MM.1S (cell line): ENCODE measurements at places on chromosomes 6 and 20.

GRCh38 chr6:112150363-112150762 is 63.0 kb downstream of the FAM229B start:
- H3K4me3 ChIP-seq = no peak overlapping the region
- no peak overlapping the region for H3K27ac ChIP-seq
- no peaks in the 10 kb centered on the region for H3K36me3 ChIP-seq
- no peaks in the 10 kb centered on the region for H3K4me1 ChIP-seq

DNA sequence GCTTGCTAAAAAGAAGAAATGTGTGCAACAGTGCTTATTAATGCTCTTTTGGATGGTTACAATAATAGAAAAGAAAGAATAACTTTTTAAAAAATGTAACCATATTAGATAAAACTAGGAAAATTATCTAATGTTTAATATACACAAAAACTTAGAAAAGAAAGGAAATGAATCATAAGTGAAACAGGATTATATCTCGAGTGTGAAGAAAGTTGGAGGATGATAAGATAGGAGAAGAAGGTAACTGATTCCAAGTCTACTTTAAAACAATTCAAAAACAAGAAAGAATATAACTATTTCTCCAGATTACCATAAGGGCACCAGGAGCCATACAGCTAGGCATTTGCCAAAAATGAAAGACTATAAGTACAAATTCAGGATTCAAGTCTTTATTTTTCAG is 73.0 kb downstream of the PHIP start:
- H3K27ac ChIP-seq = no peak overlapping the region
- H3K4me3 ChIP-seq = no peak overlapping the region
- DNase-seq = no peak
- peaks cover 4% of the 10 kb centered on the region; the same call in 1 of the 2 replicates for H3K36me3 ChIP-seq

- no peak overlapping the region for H3K27ac ChIP-seq
- H3K27me3 ChIP-seq = no peaks in the 10 kb centered on the region
- no peak for DNase-seq
- no peak overlapping the region for H3K4me3 ChIP-seq
These were observed 122.8 kb upstream of the EEF1E1 start for GRCh38 chr6:8225113-8225512.

DNA sequence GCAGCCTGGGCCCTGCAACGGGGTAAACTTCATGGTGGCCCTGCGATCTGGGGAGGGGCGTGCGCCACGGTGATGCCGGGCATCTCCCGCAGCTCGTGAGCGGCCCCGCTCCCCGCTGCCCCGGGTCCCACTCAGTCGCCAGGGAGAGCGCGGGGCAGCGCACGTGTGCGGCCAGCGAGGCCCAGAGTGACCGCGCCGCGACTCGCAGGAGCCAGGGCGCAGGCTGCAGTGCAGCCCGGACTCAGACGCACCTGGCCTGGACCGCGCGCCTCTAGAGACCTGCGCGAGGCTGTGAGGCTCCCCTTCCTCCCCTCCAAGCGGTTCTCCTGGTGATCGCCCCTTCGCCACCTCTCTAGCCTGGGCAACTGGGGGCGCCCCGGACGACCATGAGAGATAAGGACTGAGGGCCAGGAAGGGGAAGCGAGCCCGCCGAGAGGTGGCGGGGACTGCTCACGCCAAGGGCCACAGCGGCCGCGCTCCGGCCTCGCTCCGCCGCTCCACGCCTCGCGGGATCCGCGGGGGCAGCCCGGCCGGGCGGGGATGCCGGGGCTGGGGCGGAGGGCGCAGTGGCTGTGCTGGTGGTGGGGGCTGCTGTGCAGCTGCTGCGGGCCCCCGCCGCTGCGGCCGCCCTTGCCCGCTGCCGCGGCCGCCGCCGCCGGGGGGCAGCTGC is 652 bp downstream of the BMP6 start:
- peak overlapping the region; percentile 94 for H3K4me3 ChIP-seq
- H3K27ac ChIP-seq = no peak overlapping the region
- no peaks in the 10 kb centered on the region; the same call in 1 of the 2 replicates for H3K36me3 ChIP-seq
- peaks cover 25% of the 10 kb centered on the region for H3K27me3 ChIP-seq

GRCh38 chr6:156359912-156360311 is 417.3 kb upstream of the ARID1B start:
- H3K4me3 ChIP-seq = no peak overlapping the region
- DNase-seq = no peak
- no peaks in the 10 kb centered on the region for H3K27me3 ChIP-seq
- no peaks in the 10 kb centered on the region for H3K36me3 ChIP-seq
- no peaks in the 10 kb centered on the region for H3K4me1 ChIP-seq

GRCh38 chr6:1379017-1379787 is 10.2 kb upstream of the FOXF2 start:
- peaks cover 48% of the 10 kb centered on the region for H3K27me3 ChIP-seq
- H3K4me3 ChIP-seq = peak overlapping the region; percentile 45
- H3K4me1 ChIP-seq = no peaks in the 10 kb centered on the region
- no peak overlapping the region for H3K27ac ChIP-seq

DNA sequence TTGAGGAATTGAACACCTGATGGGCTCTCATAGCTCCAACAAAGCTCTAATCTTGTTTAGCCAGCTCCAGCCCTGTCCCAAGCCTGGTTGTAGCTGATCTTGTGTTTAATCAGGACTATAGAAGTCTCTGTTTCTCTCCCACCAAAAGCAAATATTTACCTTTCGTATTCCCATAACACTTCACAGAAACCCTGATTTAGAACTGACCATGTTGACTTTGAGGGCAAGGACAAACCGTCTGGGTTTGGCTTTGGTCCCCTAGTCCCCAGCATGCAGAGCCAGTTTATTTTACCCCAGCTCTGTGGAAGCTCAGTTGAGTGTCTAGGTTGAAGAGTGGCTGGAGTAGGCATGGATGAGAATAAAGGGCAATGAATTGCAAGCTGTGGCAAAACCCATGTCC is 18.0 kb upstream of the SIM1 start:
- H3K4me1 ChIP-seq = 0 out of 2 replicates have a peak, but pooled peaks cover 3% of the 10 kb centered on the region
- no peak overlapping the region for H3K27ac ChIP-seq
- H3K4me3 ChIP-seq = no peak overlapping the region
- DNase-seq = no peak
- no peaks in the 10 kb centered on the region for H3K36me3 ChIP-seq
- no peaks in the 10 kb centered on the region for H3K27me3 ChIP-seq

GRCh38 chr20:60255415-60255814 is 297.2 kb downstream of the CDH26 start:
- H3K4me3 ChIP-seq = peak overlapping the region; percentile 6; the same call in 1 of the 2 replicates
- no peaks in the 10 kb centered on the region for H3K36me3 ChIP-seq
- H3K27me3 ChIP-seq = no peaks in the 10 kb centered on the region
- peaks cover 4% of the 10 kb centered on the region; the same call in 1 of the 2 replicates for H3K4me1 ChIP-seq
- peak overlapping the region; percentile 11; the same call in 1 of the 2 replicates for H3K27ac ChIP-seq
- peak; percentile 35 for DNase-seq

DNA sequence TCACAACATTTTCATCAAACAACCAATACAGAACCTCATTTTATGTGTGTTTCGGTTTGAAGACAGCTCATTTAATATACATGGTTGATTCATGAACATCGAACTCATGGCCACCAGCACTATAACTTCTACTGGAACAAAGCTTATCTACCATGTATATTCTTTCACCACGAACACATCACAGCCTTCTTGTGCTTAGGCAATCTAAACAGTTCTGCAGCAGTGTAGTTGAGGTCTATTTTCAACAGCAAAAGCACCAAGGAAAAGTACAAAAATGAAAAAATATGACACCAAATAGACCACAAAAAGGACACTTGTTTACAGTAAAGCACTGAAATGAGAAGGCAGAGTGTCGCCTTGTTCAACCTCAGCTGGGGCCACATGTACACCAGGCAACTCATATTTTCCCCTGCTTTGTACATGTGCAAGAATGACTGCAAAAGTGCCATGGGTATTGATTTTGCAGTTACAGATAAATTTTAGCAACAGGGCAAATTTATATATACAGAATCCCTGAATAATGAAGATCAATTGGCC is 25.8 kb upstream of the KCNK5 start:
- H3K27ac ChIP-seq = no peak overlapping the region
- no peak for DNase-seq
- no peak overlapping the region for H3K4me3 ChIP-seq
- H3K4me1 ChIP-seq = no peaks in the 10 kb centered on the region
- H3K36me3 ChIP-seq = no peaks in the 10 kb centered on the region
- H3K27me3 ChIP-seq = no peaks in the 10 kb centered on the region

DNA sequence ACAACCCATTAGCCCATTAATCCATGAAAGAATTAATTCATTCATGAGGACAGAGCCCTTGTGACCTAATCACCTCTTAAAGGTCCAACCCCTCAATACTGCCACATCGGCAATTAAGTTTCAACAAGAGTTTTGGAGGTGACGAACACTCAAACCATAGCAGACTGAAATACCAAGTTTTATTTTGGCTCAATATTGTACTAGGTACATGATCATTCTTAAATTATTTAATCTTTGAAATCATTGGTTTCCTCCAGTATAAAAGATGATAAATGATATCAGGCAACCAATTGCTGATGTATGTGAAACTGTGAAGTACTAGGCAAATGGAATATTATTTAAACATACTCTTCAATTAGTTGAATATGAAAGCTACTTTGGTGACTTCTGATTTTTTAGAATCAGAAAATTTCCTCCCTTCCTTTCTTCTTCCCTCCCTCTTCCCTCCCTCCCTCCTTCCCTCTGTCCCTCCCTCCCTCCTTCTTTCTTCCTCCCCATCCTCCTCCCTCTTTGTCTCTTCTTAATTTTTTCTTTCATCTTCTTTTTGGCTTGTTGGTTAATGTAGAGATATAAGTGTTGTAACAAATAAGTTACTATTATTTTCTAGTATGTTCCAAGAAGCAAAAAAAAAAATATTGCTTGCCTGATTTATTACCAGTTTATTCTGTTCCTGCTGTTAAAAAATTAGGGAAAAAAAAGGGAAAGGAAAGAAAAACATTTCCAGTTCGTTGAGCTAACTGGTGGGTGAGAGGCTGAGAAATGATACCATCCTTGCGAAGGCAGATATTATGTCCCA is 233.9 kb upstream of the ZNF217 start:
- no peaks in the 10 kb centered on the region for H3K27me3 ChIP-seq
- H3K27ac ChIP-seq = no peak overlapping the region
- DNase-seq = no peak
- no peaks in the 10 kb centered on the region for H3K36me3 ChIP-seq

- H3K4me3 ChIP-seq = no peak overlapping the region
- no peaks in the 10 kb centered on the region for H3K27me3 ChIP-seq
These were observed 15.7 kb downstream of the CPNE5 start for GRCh38 chr6:36823421-36824096.

GRCh38 chr6:149306967-149307366 is 10.5 kb upstream of the TAB2 start:
- H3K4me1 ChIP-seq = no peaks in the 10 kb centered on the region
- no peak overlapping the region for H3K27ac ChIP-seq
- DNase-seq = no peak
- no peaks in the 10 kb centered on the region for H3K27me3 ChIP-seq

GRCh38 chr20:49677777-49678758 is 35.6 kb downstream of the B4GALT5 start:
- H3K4me1 ChIP-seq = peaks cover 51% of the 10 kb centered on the region
- DNase-seq = no peak
- no peak overlapping the region for H3K27ac ChIP-seq
- H3K4me3 ChIP-seq = no peak overlapping the region
- H3K36me3 ChIP-seq = no peaks in the 10 kb centered on the region

- no peak for DNase-seq
- peaks cover 9% of the 10 kb centered on the region; the same call in 1 of the 2 replicates for H3K27me3 ChIP-seq
- no peaks in the 10 kb centered on the region for H3K36me3 ChIP-seq
- H3K27ac ChIP-seq = no peak overlapping the region
- H3K4me1 ChIP-seq = no peaks in the 10 kb centered on the region
- H3K4me3 ChIP-seq = no peak overlapping the region
These were observed 152.0 kb downstream of the BMP7 start for GRCh38 chr20:57114290-57115005.

- no peaks in the 10 kb centered on the region for H3K4me1 ChIP-seq
- H3K4me3 ChIP-seq = no peak overlapping the region
- DNase-seq = no peak
- H3K27ac ChIP-seq = no peak overlapping the region
- no peaks in the 10 kb centered on the region for H3K36me3 ChIP-seq
- H3K27me3 ChIP-seq = no peaks in the 10 kb centered on the region
These were observed 38.9 kb downstream of the BMP5 start for GRCh38 chr6:55836481-55836880.

DNA sequence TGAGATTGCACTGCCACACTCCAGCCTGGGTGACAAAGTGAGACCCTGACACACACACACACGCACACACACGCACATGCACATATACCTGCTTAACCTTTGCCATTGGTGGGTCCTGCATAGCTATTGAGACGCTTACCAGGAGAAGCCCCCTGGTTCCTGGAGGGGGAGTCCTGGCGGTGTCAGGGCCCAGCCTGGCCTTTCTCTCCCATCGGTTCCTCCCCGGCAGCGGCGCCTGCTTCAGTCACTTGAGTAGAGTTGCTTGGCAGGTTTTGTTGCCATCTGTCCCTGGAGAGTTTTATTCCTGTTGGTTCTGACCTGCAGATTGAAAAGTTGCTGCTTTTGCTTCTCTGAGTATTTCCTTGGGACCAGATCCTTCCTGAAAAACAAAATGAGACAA is 20.6 kb upstream of the FAM209A start:
- H3K27ac ChIP-seq = no peak overlapping the region
- no peak overlapping the region for H3K4me3 ChIP-seq
- no peaks in the 10 kb centered on the region for H3K27me3 ChIP-seq
- DNase-seq = no peak

- H3K27me3 ChIP-seq = no peaks in the 10 kb centered on the region
- H3K4me1 ChIP-seq = no peaks in the 10 kb centered on the region
- H3K36me3 ChIP-seq = no peaks in the 10 kb centered on the region
- no peak overlapping the region for H3K27ac ChIP-seq
- DNase-seq = no peak
- H3K4me3 ChIP-seq = no peak overlapping the region
These were observed 589.8 kb downstream of the RNF144B start for GRCh38 chr6:18976966-18977365.

- peaks cover 12% of the 10 kb centered on the region; the same call in 1 of the 2 replicates for H3K36me3 ChIP-seq
- H3K27me3 ChIP-seq = no peaks in the 10 kb centered on the region
- DNase-seq = peak; percentile 87
- peak overlapping the region; percentile 95 for H3K27ac ChIP-seq
These were observed 51.5 kb downstream of the HBS1L start for GRCh38 chr6:135002974-135003703.

DNA sequence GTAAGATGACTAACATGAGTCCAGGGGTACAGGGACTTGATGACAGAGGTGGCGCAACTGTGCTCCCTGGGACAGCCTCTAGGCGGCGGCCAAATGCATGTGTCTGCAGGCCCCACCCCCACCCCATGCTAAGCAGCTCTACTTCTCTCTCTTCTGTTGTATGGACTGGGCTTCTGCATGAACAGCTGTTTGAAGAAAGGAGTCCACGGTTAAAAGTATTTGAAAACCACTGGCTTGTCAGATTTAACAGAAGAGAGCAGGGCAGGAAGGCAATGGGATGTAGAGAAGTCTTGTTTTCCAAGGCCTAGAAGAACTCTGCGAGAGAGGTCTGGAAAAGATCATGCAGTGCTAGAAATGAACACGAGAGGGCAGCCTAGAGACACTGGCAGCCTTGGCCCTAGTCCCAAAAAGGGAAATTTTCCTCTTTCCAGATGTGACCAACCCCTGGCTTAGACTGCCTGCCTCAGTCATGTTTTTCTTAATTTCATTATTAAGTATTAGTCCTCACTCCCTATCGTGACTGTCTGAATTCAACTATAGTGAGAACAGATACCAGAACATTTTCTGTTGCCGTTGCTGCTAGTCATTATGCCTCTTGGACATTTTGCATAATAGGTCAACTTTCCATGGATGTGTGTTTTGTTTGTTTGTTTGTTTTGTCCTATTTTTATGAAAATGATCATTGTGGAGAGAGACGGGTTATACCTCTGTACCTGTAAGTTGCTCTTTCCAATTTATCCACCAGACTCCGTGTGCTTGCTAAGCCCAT is 265.0 kb downstream of the ADGRG6 start:
- H3K27ac ChIP-seq = no peak overlapping the region
- no peak overlapping the region for H3K4me3 ChIP-seq
- DNase-seq = peak; percentile 34

GRCh38 chr6:68677058-68677457 is 42.0 kb downstream of the ADGRB3 start:
- no peak for DNase-seq
- no peak overlapping the region for H3K27ac ChIP-seq
- no peaks in the 10 kb centered on the region for H3K36me3 ChIP-seq
